Thyroid gland (tissue), 4 donors: ENCODE measurements at places on chromosomes 5 and 9.

- DNase-seq, result no peak
Measured at GRCh38 chr9:134561427-134562145, 80.0 kb upstream of the COL5A1 start.

DNA sequence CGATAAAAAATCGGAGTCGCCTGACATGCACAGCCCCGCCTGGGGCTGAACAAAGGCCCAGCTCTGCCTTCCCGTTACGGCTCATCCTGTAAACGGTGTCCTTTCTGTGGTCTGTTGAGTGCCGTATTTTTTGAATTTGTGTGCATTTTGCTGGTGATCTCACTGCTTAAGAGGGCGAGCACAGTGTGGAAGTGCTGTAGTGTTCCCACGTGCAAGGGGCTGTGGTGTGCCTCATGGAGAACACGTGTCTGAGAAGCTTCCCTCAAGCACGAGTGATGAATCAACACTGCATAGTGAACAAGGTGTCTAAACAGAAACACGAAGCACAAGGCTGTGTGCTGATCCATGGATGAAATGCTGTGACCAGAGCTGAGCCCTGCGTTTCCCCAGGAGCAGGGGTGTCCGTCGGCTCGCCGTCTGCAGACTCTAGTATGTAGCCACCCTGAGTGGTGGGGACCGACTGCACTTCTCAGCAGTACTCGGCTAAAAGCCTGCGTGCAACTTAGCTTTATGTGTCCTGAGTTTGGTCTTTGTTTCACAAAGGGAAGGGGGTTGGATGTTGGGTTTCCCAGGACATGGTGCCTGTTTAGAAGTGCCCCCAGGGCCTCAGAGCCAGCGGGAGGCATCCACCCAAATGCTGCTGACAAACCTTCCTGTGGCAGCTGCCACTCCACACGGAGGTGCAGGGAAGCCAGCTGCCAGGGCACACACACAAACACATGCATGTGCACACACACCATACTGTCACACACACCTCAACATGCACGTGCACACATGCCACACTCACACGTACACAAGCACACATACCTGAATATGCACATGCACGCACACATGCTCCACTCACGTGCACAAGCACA, 77.2 kb upstream of the IRX4 start:
- no peak for DNase-seq

- DNase-seq, result no peak
Measured at GRCh38 chr5:32490972-32491557, 46.5 kb upstream of the ZFR start.

DNA sequence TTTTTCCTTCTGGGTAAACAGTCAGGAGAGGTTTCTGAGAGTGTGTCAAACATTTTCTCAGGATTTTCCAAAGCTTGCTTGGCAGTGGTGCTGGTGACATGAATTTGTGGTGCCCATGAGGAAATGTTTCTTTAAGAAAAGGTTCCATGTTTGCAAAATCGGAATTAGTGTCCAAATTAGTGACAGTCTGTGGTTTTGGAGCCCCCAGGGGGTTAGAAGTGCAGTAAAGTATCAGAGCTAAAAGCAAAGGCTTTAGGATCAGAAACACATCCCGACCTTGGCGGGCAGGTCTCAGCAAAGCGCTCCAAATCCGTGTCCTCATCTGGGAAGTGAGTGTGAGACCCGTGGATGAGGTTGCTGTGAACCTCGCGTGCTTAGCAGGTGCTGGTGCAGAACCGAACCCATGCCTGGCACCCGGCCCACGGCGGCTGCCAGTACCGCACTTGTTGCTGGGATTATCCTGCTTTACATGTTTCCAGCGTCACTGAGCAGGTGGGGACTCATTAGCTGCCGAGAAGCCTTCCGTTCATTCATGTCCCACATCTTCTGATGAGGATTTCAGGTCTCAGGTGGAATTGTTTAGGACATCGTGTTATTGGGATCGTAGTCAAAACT, 70.8 kb upstream of the COL5A1 start:
- DNase-seq, result no peak

DNA sequence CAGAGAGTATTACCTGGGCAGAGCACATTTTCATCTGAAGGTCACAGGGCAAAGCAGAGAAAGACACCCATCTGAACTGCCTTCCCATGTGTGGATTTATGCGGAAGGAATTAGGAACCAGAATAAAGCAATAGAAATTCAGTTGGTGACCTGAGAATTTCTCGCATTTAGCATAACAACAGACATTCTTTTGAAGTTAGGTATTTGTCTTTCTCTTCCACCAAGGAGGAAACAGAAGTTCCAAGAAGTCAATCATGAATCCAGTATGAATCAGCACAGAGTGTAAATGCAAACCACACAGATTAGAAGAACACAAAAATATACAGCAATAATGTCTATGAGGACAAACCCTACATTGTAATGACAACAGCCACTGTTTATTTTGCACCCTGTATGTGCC, 515.2 kb upstream of the BRINP1 start:
- DNase-seq, result no peak

DNA sequence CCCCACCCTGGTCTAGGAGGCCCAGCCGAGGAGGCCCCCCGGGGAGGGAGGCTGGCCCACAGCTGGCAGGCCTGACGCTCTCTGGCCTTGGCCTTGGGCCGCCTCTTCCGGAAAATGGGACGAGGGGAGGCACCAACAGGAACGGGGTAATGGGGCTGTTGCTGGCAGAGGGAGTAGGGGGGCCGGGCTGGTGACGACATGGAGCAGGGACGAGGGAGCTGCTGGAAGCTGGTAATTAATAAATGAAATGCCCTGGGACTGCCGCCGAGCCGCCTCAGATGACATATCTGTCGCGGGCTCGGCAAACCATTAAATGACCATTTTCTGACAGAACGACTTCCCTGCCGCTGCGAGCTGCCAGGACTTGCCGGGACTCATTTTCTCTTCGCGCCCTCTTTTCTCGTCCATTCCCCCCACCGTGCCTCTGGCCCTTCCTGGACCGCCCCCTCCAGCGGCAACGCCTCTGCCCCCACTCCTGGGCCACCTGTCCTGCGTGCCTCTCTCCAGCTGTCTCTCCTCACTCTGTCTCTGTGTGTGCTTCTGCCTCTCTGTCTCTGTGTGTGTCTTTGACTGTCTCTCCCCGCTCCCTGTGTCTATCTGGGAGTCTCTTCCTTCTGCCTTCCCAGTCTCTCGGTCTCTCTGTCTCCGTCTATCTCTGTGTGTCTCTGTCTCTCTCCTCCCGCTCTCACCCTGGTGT, 215.7 kb downstream of the PAX5 start:
- DNase-seq, result no peak

- no peak for DNase-seq
Measured at GRCh38 chr9:110922145-110922544, 116.1 kb downstream of the LPAR1 start.

DNA sequence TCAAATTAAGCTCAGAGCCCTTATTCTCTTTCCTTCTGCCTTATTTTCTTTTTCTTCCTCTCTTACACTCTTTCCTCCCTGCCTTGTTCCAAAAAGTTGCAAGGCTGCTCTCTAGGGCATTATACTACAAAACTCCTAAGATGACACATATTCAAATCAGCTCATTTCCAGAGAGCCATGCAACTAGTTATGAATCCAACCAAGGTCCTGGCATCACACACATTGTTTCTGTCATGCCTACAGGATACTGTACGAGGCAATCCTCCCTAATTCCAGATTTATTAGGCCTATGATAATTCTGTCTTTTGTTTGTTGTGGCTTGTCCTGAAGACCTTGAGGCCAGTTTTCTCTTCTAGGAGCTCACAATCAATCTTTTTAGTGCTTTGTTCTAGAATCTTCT, 87.0 kb upstream of the TBCA start:
- no peak for DNase-seq

DNA sequence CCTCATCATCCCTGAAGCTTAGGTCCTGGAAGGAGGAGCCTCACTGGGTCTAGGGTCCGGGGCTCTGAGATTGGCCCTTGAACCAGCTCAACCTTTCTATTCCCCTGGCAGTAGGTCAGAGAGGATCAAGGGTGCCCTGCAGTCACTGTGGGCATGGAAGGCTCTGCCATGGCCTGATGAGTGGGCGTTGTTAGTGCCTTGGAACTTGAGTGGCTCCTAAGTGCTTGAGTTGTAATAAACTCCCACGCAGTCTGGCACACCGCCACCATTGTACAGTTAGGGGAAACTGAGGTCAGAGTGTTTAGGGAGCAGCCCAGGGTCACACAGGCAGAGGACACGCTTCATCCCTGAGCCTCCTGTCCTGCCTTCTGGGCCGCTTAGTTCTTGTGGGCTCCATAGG, 10.4 kb upstream of the SYNPO start:
- DNase-seq, result no peak

- no peak for DNase-seq
Measured at GRCh38 chr9:72912476-72913381, 40.1 kb downstream of the ALDH1A1 start.

DNA sequence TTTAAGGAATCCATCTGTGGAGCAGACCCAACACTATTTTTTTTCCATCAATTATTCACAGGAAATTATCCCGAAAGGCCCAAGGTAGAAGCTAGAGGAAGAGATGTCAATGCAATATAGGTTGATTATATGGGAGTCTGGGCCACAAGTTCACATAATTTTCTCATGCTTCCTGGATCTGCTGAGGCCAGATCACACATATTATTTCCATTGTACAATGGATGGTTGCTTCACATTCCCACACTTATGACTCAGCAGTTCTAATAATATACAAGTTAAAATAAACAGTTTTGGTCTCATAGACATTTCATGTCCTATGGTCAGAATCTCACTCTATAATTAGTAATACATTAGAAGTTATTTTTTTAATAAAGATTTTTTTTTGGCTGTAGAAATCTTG, 66.0 kb upstream of the PTPRD start:
- DNase-seq, result no peak

DNA sequence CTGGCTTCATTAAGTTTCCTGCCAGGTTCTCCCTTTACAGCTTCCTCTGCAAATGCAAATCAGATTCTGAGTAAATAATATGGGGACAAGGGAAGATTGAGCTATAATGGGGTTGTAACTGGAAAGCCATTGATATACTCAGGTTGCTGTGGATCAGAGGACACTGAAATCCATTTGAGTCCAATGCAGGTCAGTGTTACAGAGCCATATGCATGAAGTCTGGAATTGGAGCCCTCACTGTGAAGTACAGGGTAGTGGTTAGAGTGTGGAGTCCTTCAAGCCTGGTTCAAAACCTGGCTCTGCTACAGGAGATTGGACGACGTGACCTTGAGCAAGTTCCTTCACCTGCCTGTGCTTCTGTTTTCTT, 48.7 kb downstream of the TIMD4 start:
- DNase-seq, result no peak

GRCh38 chr5:135435467-135436330, 11.4 kb downstream of the DCANP1 start:
- DNase-seq, result no peak

GRCh38 chr5:107805824-107806223, 135.1 kb upstream of the EFNA5 start:
- no peak for DNase-seq
